HCT116 (cell line): ENCODE measurements at places on chromosomes 7 and 10. TPM values are rescaled to one million over a fixed set of nuclear protein-coding genes. Genes with fewer than 3 reads are reported as not detected.

DNA sequence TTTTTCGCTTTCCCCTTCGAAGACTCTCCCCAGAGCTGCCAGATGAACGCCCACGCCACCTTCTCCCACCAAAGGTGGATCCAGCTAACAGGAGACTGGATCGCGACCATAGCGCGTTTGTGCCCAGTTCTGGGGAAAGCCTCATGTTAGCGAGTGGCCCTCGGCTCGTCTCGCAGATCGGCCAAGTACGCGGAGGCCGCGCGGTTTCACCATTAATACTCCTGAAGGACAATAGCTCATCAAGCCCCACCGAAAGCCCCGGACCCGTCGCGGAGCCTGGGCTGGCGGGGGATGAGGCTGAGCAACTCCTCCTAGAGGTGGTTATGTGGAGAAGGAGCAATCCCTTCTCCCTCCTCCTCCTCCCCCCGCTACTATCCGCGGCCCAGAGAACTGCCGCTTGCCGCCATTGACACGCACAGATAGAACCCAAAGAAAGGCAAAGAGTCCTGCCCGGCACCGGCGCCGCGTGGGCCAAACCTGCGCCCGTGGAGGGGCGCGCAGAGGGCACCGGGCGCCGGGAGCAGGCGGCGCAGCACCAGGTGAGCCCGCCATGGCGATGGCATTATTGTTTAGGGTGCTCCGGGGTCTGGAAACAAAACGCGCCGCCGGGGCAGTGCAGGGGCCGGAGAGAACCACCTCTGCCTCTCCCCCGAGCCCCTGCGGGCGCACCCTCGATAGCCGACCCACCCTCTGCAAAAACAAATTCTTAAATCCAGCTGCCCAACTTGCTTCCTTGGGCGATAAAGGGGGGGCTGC is at the start of gene MACROH2A2:
MACROH2A2 (plus strand) TSS at position 385 of the 756 bp plus-strand sequence. CDS start 22,813 bp downstream, outside the sequence.
- peak; percentile 47 for DNase-seq

GRCh38 chr7:66697449-66698438 is 42.8 kb upstream of the RABGEF1 start:
- no peak for DNase-seq

DNA sequence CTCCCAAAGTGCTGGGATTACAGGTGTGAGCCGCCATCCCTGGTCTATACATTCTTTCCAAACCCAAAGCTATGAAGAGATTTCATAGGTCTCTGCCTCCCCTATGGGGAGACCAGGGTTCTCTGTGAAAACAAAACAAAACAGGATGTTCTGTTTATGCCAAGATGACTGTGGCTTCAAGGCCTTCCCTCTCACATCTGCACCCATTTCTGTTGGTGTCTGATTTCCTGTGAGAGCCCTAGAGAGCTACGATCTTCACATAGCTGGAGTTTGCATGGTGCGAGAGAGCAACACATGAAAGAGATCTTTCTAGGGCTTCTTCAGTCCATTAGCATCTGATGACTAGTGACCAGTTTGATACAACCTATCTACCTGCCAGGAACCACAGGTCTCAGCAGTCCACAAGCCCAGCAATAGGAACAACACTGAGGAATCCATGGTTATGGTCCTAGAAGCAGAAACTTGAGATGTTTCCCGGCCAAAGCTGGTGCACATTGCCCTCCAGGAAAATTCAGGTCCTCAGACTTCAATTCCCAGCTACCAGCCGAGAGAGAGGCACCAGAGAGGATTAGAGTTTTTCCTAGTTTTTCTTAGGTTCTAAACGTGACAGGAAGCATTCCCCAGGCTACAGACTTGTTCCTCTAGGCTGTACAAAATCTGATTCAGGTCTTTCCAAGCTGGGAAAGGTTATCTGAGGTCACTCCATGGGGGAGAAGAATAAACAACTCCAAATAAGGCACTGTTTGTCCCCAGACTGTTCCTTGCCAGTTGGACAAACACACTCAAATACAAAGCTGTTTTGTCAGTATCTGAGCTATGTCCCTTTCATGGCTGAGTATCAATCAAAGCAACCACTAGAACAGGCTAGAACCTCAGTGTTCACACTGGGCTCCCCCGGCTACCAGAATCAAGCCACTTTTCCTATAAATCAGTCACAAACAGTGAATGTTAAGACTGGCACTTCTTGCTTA is 259.7 kb downstream of the CALN1 start:
- DNase-seq = no peak

DNA sequence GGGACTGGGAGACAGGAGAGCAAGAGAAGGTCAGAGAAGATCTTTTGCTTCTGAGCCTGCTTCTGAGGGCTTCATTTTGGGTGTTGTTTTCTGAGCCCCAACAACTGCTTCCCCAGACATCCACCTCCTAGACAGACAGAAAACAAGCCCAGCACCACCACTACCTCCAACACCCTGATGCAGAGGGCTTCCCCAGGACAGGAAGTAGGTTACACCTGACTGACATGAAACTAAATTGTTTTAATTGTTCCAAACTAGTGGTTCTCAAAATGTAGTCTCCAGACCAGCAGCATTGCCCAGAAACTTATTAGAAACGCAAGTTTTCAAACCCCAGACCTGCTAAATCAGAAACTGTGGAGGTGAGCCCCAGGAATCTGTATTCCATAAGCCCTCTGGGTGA is 163.6 kb upstream of the KMT2E start:
- DNase-seq = no peak

- no peak for DNase-seq
Measured at GRCh38 chr10:42868530-42868929, 85.9 kb downstream of the BMS1 start.

DNA sequence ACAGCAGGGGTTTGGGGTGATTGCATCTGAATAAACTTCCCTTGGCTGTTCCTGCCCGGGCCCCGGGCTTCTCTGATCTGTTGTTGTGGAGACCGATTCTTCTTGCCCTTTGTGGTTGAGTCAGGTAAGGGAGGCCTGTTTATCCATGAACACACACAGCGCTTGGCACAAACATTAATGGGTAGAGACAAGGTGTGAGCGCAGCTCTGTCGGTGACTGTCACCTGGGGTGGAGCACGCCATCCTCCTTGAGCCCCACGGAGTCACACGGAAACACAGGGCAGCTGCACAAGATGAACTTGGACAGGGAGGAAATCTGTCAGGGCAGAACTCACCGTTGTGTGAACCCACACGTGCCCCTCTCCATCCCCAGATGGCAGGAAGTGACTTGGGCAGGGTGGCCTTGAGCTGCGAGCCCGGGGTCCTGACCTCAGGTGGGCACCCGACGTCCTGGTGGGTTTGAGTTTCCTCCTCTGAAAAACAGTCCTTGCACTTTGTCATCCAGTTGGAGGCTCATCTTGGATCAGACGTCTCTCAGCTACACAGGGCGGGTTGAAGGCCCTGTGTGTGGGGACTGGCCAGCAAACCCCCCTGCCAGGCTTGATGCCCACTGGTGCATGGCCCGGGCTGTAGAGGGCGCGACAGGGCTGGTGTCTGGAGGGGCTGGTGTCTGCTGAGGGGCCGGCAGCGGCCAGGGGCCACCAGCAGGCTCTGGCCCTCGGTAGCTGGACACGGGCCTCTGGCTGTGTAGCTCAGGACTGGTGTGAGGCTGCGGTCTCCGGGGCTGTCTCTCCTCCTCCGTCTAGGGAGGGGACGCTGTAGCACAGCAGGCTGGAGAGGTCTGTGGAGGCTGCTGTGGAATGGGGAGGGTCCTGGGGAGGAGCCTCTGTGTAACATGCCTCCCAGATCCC is 24.2 kb upstream of the SHH start:
- no peak for DNase-seq

GRCh38 chr10:90674928-90675327 is 182.9 kb downstream of the HTR7 start:
- DNase-seq = no peak

DNA sequence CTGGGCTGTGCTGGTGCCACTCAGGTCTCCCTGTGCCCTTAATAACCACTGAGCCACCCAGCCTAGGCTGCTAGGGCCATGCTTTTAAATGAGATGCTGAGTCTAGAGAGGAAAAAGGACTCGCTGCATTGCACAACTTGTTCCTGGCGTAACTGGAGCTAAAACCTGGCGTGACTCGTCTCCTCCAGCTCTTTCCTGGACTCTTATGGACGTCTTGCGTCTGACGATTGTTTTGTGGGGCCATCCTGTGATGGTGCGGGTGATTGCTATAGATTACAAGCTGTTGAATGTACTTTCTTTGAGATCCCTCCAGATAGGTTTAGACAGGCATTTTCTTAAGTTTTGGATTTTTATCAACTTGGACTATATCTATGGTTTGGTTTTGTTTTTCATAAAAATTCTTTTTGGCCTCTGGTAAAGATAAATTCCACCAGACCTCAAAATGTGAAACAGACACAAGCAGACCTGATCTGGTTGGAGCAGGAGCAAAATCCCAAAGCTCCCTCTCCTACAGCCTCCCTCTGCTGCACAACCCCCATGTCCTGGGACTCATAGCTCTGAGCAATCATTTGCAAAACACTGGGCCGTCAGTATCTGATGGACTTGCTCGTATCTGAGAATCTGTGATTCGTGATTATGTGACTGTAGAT is 230.3 kb downstream of the ARHGAP12 start:
- no peak for DNase-seq

GRCh38 chr10:72248468-72249151 is 25.1 kb upstream of the DDIT4 start:
- no peak for DNase-seq

Gene STK17A
- total RNA-seq = 14.8 TPM

Gene OR2A5
- not detected for total RNA-seq

Gene ZNF33B
- total RNA-seq = 21.1 TPM

Gene OPN1SW
- not detected for total RNA-seq

Gene PTPN20
- total RNA-seq = not detected

Gene SH2D4B
- total RNA-seq = 0.22 TPM

Gene FXYD4
- 0.71 TPM for total RNA-seq

Gene CYP2C8
- total RNA-seq = 0.47 TPM
